Fibroblast of villous mesenchyme (primary cell): ENCODE measurements at places on chromosomes 12 and 14.

- DNase-seq: no peak
These were observed 3.2 kb downstream of the PLD4 start for GRCh38 chr14:104927901-104928300.

GRCh38 chr12:31318657-31319269, 7.2 kb downstream of the SINHCAF start:
- no peak for DNase-seq

- no peak for DNase-seq
These were observed 247.2 kb downstream of the AACS start for GRCh38 chr12:125312471-125312870.

DNA sequence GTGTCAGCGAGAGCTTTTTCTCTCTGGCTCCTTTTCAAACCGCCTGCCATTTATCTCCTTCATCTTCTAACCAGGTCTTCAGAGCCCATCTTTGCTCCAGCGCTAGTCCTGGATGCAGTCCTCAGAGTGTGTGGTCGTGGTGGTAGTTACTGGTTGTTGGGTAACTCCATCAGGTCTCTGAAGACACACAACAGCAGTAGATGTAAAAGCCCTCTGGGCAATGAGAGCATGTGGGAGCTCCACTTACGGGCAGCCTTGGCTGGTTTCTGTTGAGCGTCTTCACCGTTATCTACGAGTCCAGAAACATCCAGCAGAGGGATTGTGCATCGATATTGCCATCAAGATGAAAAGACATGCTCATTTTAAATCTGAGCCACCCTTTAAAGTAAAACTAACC, 61.2 kb downstream of the FBXL14 start:
- no peak for DNase-seq

GRCh38 chr12:55929306-55929791, 1.6 kb upstream of the DGKA start:
- DNase-seq: no peak

GRCh38 chr14:54026671-54027070, 70.0 kb upstream of the BMP4 start:
- DNase-seq: peak; percentile 69

DNA sequence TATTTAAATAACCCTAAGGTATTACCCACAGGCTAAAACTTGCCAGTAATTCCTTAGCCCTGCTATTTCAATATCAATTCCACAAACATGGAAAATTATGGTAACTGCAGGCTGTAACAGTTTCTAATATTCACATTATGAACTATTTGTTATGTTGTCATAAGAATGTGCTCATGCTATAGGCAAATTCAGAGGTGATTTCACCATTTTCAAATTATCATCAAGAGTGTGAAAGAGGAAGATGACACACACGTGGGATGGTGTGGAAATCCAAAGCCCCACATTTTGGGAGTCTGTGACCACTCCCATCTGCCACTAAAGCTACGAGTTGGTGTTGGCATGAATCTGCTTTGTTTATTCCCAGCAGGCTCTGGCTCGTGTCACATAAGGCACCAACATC, 5.9 kb upstream of the MYO1A start:
- no peak for DNase-seq

DNA sequence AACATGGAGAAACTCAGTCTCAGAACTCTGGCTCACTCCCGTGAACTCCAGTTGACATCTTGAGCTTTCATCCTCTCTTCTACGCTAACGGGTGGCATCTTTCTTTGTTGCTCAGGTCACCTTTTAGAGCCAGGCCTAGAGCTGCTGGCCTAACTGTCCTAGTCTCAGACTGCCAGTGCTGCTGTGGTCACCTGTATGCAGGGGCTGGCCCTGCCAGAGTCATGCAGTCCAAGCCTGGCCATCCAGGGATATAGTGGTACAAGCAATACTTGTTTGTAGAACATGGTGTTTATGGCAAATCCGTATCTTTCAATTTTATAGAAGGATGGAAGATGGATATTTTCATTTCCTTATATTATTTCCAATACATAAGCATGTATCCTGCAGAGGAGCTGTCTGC, 117.2 kb downstream of the PELI2 start:
- DNase-seq: no peak
